Posterior vena cava (tissue), 2 donors: ENCODE measurements at places on chromosomes 6 and 20.

DNA sequence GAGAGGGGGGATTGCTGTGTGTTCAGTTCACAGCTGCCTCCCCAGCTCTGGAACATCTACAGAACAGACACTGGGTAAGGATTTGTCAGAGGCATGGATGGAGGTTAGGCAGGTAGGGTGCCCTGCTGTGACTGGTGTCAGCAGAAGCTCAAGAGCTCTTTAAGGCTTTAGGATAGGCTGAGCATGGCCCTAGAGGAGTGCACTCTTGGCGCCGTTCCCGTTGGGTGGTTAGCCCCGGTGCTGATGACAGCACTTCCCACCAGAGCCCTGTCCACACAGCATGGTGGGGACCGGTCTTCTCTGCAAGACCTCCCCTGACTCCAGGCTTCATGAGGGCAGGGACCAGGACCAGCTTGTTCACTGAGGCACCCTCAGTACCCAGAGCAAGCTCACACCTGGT, 262.0 kb downstream of the BMP7 start:
- no peak for DNase-seq

DNA sequence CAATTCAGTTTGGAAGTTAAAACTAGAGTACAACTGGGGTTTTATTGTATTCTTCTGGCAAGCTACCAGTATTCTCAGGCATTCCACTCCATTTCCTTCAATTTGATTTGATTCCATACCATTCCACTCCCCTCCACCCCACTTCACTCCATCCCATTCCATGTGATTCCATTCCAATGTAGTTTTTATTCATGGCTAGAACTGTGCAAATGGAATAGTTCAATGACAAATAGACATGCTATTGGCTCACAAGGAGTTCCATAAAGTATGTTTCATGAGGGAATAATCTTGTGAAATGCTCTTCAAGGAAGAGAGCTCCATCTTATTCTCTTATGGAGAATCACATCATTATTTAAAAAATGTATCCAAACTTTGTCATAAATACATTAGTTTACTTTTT, 285.0 kb upstream of the BMP2 start:
- DNase-seq, result no peak

- DNase-seq, result no peak
These were observed 10.2 kb downstream of the CASS4 start for GRCh38 chr20:56422076-56422823.

DNA sequence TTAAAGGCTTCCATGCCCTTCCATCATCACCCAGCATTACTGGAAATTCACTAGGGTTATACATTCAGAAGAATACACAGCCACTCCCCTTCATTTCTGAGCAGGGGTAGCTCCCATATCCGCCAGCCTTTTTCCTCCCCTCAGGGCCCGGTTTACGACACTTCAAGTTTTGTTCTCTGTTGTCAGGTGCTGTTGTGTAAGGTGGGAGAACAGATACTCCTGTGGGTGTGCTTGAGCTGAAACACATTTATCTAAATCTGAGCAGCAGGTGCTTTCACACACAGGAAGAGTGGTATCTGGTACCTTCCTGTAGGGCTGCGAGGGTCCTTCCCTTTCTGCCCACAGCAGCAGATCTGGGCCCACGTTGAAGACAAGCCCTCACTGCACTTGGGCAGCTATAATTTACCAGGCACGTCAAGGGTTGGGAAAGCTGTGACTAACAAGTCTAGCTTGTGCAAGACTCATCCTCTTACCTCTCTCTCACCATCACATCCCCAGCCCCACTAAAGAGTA, 215.8 kb upstream of the RREB1 start:
- DNase-seq, result no peak

DNA sequence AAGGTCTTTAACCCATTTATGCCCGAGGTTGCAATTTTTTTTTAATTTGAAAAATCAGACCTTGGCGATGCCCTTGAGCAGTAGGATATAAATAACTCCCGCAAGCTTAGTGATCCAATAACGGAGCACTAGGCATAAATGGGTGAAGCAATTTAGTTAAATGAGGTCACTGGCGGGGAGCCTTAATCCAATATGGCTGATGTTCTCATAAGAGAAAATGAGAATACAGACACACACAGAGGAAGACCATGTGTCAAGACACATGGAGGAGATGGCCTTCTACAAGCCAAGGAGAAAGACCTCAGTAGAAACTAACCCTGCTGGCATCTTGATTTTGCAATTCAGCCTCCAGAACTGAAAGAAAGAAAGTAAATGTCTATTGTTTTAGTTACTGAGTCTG, 735 bp downstream of the SIRPG start:
- no peak for DNase-seq

GRCh38 chr6:10873374-10873773, 8.5 kb downstream of the GCM2 start:
- DNase-seq, result no peak

- no peak for DNase-seq
These were observed 92.5 kb downstream of the B3GAT2 start for GRCh38 chr6:70864401-70864800.

DNA sequence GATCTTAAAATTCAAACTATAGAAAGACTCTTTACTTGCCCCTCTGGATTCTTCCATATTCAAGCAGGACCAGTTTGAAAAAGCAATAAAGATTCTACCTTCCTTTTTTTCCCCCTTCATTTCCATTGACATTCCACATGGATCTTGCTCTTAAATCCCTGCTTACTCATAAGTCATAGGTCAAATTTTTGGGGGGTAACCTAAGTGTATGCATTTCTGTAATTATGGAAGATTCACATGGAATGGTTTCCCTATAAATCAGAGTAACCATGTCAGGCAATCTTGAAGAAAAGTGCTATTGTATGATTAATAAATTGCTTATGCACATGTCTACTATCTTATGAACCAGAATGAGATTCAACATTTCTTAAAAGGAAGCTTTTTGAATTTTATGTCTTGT, 551.0 kb downstream of the HAO1 start:
- DNase-seq, result no peak

DNA sequence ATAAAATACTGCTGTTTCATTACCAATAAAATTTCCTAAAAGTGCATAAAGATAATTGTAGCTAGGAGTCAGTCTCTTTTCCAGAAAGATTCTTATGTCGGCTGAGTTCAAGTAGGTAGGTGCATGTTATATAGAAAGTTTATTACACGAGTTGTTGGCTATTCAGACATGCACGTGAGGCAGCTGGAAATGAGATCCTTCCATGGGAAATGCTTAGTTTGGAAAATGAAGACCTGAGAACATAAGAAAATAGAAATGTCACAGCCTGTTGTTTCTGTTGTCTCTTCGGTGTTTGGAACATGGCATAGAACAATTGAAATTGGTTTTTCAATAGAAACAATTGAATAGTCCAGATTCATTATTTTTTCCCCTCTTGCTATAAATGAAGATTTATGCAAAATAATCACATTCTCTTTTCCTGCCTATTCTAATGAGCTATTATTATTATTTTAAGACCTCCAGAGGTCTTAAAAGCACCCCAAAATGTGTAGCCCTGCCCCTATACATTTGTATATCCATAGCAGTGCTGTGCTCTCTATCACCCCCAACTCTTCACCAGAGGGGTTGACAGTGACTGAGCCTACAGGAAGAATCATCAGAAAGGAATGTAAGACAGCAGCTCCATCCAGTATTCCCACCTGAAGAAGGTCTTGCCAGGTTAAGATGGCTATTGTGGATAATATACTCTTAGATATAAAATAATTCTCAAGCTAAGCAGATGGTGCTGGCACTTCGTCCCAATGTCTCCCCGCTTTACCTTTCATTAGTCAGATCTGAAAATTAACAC, 82.2 kb downstream of the ZDHHC14 start:
- DNase-seq, result no peak

DNA sequence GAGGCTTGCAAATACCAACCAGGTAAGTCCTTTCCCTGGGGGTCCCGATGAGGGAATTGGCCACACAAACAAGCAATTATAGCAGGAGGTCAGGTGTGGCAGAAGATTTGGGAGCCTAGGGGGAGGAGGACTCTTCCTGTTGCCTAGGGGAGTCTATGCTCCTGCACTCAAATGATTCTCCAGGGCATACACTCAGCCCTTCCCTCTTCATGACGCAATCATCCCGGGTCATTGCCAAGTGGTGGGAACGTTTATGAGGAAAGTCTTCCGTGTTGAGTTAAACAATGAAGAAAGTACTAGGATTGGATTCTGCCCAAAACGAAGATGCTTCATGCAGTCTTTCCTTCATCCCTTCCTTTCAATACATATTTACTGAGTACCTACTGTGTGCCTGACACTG, 186.5 kb upstream of the TSHZ2 start:
- no peak for DNase-seq

- peak; percentile 83 for DNase-seq
These were observed 3.1 kb upstream of the ULBP2 start for GRCh38 chr6:149938571-149939355.

DNA sequence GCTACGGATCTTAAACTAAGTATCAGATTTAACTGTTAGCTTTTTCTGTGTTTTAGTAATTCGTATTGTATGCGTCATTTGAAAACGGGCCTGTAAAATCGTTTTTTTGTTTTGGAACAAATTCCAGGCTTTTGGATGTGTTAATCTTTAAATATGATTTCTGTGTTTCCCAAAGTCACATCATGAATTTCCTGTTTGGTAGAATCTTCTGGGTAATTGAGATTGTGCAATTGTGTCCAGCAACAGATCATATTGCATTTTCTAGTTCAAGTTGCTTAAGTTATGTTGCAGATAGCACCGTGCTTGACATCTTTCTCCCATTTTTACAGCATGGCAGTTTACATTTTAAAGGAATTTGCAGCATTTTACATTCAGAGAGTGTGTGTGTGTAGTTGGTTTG, 1.9 kb downstream of the MAPK14 start:
- no peak for DNase-seq

DNA sequence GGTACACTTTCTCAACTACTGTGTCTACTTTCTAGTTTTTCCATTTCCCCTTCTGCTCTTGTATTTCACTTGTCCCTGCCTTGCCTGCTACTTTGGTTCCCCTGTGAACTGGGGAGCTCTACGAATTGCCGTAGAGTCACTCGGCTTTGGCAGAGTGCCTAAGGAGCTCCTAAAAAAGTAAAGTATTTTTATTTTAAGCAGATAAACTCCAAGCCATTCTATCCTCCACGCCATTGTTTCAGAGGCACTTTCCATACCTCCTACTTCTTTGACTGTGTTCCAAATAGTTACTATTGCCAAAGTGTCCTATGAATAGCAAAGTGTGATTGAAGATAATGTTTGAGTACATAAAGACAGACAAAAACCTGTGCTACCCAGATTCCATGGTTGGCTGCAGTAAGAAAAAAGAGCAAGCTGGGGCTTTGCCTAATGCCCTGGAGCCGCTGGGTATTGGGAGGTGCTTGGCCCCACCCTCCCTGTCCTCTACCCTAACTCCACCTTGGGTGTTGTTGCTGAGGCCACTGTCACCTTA, 5.1 kb upstream of the MBOAT1 start:
- DNase-seq, result no peak

DNA sequence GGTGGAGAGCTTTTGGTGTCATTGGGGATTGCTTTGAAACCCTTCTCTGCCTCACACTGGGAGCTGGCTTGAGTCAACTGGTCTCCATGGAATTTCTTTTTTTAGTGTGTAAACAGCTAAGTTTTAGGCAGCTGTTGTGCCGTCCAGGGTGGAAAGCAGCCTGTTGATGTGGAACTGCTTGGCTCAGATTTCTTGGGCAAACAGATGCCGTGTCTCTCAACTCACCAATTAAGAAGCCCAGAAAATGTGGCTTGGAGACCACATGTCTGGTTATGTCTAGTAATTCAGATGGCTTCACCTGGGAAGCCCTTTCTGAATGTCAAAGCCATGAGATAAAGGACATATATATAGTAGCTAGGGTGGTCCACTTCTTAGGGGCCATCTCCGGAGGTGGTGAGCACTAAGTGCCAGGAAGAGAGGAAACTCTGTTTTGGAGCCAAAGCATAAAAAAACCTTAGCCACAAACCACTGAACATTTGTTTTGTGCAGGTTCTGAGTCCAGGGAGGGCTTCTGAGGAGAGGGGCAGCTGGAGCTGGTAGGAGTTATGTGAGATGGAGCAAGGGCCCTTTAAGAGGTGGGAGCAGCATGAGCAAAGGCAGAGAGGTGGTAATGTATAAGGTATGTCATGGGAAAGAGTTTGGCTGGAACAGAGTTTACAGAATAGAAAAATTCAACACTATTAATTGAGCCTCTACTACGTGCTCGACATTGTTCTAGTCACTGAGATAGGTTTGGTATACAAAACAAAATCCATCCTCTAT, 31.2 kb downstream of the SRSF3 start:
- peak; percentile 76 for DNase-seq

DNA sequence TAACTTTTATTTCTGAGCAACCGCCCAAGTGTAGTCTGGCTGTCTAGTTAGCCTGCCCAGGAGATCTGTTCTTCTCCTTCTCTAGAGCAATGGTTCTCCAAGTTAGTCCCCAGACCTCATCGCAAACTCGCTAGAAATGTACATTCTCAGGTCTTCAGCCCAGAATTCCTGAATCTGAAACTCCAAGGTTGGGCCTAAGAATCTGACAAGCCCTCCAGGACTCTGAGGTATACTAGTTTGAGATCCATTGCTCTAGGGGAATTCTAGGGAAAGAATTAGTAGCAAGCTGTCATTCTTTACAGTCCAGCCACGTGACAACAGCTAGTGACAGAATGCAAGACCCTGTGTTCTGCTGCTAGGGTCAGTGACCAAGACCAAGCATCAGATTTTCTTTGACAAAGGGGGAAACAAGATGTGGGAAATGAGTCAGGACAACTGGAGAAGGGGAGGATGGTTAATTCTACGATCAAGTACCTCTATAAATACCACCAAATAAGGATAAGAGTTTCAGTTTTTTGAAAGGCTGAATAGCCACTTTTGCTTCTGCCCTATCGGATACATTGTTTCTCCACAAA, 5.8 kb downstream of the UBE2V1 start:
- no peak for DNase-seq

DNA sequence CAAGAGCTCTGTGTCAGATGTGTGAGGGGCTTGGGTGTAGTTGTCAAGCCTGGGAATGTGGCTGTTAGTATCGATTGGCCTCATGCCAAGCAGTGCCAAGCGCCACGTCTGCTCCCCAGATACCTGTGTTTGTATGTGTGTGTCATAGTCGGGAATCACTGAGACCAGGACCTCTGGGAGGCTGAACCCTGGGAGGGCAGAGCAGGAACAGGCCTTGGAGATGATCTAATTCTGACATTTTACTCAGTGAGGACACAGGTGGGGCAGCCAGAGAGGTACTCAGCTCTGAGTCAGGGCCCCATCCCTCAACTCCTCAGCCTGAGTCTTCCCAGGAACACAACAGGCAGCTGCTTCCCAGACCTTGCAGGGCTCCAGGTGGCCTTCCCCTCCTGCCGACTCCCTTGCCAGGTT, 51.2 kb upstream of the FANCE start:
- no peak for DNase-seq

DNA sequence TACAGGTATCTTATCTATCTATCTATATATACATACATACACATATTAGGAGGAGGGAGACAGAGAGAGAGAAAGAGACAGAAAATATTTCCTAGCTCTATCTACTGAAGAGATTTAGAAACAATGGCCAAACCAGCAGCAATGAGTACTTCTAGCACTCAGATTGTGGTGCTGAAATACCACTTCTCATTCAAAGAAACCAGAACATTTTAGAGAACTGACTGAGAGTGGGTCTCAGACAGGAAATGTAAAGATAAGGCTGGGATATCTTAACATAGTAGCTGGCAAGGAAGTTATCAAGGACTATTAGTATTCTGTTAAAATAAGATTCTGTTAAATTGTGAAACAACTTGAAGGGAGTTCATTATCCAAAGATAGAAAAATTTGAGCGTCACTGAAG, 57.0 kb downstream of the DNAAF9 start:
- no peak for DNase-seq
